ENCODE measurements at places on chromosomes 12 and 14. TPM values are rescaled to one million over a fixed set of nuclear protein-coding genes. Genes with fewer than 3 reads are reported as not detected.

GRCh38 chr12:9925705-9926393 lies 6.3 kb downstream of the CLEC2A start:
- no peak for DNase-seq

DNA sequence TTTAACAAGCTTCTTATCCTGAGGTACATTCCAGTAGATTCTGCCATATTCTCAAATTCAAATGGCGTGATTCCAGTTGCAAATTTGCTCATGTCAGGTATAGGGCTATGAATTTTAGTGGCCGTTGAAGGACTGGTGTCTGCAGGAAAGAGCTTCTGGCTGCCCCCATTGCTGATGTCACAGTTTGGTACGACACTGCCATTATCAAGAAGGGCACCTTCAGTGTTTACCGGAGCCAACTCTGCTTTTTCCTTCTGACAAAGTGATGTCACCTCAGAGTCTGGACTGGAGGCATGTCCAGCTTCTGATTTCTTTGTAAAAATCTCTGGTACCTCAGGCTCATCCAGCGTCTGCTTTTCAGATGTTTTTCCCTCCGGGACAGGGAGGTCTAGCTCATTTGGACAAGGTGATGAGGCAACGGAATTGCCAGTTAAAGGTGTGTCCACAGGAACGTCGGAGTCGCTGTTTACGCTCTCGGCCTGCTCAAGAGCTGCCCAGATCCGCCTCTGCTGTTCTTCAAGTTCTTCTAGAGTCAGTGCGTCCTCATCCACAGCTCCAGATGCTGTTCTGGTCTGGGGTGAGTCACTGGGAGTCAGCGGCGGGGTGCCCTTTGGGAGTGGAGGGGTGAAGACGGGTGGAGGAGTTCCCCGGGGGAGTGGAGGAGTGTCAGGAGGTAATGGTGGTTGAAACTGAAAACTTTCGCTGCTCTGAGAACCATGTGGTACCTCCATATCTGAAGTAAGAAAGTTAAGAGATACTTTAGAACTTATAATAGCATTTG lies 27.0 kb downstream of the ZCCHC8 start:
- no peak for DNase-seq

GRCh38 chr12:126704609-126705008 lies 1562.4 kb upstream of the TMEM132C start:
- DNase-seq = no peak

DNA sequence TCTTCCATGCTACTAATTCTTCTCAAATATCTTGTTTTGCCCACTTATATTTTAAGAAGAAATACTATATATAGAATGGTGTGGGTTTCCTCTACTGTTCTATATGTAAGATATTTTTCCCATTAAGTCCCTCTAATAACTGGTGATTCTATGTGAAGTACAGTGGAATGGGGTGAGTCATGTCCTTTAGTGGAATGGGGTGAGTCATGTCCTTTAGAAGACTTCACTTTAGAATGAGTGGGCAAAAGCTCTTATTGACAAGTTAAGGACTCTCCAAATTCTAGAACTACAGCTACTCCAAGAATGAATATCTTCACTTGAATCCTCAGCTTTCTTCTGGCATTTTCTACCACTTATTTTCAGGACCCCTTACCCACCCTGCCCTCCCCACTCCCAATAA lies 349.9 kb downstream of the ETNK1 start:
- DNase-seq = no peak

DNA sequence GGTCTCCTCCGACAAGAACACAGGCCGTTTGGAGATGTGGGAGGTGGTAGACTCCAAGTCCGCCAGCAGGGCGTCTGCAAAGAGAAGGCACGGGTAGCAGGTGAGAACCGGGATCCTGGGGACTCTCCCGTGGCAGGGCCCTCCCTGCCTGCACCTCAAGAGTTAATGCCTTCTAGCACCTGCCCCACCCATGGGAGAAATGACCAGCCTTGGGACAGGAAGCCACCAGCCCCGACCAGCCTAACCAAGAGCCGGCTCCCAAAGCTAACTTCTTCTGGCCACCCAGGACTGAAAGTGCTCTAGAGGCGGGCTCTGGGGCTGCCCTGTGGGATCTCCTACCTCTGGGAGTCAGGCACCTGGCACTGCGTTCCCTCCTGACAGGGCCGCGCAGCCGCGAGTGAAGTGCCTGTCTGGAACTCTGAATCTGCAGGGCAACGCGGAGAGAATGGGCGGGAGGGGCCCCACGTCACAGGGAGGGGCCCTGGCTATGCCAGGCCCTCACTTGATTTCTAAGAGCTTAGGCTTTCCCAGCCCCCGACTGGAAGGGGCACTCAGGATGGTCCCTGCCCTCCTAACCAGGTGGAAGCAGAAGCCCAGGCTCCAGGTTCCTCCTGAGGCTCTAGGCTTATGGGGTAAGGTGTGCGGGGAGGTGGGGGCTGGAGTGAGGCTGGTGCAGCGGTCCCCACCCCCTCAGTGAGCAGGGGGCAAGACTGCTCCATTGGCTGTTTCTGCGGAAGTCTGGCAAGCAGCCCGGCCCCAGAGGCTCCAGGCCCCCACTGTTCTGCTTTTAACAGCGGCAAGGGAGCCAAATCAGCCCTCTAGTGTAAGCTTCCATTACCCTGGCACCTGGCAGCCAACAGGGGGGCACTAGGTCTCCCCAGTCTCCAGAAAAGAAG lies 23.6 kb upstream of the RPLP0 start:
- no peak for DNase-seq

DNA sequence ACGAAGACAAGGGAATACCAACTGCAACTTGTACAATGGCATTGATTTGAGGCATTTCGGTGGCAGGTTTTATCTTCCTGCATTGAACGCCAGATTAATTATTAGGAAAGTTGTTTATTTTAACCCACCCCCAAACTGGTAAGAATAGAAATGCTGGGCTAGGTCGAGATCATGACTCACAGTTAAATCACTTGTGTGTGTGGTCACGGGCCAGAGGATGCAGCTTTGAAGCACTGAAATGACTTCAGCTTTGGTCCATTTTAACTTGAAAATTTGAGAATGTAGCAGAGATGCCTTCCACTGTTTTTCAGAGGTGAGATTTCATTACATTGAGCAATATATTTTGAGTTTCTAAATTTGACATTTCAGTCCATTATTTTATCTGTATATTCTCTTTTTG lies 23.6 kb upstream of the KCNH3 start:
- no peak for DNase-seq

- no peak for DNase-seq
Observed at GRCh38 chr12:72203764-72204335, 68.3 kb upstream of the TRHDE start.

Gene MIP
- total RNA-seq = not detected

Gene DDX54
- 26.9 TPM for total RNA-seq

Gene CLEC1A
- total RNA-seq = 0.51 TPM
